Kasumi-1 (cell line): ENCODE measurements at places on chromosomes 5 and 9.

DNA sequence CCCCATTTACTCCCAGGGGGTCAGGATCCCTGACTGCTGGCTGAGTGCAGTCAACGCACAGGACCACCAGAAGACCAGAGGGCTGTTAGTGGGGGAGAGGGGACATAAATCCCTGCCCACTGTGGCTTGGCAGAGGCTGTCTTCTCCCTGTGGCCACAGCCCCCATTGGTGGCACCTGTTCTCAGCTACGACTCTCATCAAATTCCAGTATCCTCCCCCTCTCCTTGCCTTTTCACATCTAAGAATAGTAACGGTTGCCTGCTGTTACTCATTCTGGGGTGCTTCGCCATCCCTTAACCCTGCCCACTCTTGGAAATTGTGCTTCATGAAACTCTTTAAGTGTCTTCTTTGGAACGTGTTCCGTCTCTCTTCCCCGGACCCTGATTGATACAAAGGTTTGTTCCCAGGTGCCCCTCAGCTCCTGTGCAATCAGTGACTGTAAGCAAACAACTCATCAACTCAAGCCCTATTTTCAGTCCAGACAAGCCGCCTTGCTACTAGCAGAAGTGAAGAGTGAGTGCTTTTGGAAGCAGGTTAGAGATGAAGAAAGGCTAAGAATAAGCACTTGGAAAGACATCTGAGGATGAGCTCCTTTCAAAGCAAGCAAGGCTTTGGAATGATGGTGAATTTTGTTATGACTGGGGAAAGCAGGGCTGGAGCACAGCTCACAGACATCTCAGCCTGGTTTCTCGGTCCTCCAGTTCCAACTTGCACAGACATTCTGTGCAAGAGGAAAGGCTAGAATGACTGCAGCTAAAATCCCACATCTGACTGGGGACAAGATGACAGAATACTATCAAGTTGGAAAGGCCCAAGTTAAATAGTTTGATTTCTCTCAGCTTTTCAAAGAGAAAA is 22.9 kb upstream of the DENND1A start:
- no peak for DNase-seq

GRCh38 chr5:88830567-88830966 is 52.4 kb downstream of the MEF2C start:
- no peak for DNase-seq

DNA sequence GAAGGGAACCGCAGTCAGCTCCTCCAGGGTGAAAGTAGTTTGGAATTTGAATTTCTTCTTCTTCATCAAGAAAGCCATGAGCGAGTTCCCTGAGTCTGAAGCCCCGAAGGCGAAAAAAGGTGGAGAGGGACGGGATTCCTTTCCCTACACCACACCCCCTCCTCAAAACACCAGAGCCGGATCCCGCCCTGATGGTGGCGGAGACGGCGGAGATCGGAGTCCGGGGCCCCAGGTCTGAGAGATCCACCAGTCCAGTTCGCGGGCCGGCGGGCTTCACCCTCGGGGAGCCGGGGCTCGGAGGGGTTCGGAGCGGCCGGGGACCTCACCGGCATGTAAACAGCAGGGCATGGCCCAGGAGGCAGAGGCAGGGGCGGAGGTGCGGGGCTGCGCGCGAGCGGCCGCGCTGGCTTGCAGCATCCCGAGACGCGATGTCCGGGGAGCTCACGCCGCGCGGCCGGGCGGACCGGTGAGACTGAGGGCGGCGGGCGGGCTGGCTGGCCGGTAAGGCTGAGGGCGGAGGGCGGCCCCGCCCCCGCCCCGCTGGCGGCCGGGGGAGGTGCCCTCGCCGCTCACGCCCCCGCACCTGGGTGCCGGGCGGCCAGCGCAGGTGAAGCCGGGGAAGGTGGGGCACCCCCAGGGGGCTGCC is 606 bp downstream of the EEIG1 start:
- DNase-seq = peak; percentile 28

DNA sequence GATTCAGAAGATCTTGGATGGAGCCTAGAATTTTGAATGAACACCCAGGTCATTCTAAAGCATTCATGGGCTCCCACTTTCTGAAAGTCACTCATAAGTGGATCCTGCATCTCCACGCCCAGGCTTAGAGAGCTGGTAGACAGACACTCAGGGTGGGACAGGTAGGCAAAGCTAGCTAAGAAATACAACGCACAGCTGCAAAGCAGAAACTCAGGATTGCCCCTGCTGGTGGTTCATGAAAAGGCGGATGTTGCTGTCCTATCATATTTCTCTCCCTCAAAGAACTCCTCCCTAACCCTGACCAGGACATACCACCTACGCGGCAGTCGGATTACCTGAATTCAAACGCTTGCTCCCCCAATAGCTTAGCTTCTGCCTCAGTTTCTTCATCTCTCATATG is 226.5 kb downstream of the GLIS3 start:
- peak; percentile 1 for DNase-seq

GRCh38 chr5:31270396-31270795 is 76.9 kb downstream of the CDH6 start:
- peak; percentile 63 for DNase-seq

- DNase-seq = no peak
Observed at GRCh38 chr5:71651579-71651978, 64.4 kb downstream of the MCCC2 start.

- peak; percentile 60 for DNase-seq
Observed at GRCh38 chr5:114355086-114355830, 6.6 kb upstream of the KCNN2 start.

GRCh38 chr9:116174347-116174746 is 20.8 kb downstream of the PAPPA start:
- DNase-seq = no peak

DNA sequence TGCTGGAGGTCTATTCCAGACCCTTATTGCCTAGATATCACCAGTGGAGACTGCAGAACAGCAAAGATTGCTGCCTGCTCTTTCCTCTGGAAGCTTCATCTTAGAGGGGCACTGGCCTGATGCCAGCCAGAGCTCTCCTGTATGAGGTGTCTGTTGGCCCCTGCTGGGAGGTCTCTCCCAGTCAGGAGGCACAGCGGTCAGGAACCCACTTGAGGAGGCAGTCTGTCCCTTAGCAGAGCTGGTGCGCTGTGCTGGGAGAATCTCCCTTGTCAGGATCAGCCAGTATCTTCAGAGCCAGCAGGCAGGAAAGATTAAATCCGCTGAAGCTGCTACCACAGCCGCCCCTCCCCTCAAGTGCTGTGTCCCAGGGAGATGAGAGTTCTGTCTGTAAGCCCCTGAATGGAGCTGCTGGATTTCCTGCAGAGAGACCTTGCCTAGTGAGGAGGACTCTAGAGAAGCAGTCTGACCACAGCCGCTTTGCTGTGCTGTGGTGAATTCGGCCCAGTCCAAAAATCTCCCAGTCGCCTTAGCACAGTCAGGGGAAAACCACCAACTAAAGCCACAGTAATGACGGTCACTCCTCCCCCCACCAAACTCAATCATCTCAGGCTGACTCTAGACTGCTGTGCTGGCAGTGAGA is 124.1 kb downstream of the JAKMIP2 start:
- DNase-seq = no peak

GRCh38 chr5:133032852-133033742 is 6.7 kb upstream of the ZCCHC10 start:
- DNase-seq = no peak

DNA sequence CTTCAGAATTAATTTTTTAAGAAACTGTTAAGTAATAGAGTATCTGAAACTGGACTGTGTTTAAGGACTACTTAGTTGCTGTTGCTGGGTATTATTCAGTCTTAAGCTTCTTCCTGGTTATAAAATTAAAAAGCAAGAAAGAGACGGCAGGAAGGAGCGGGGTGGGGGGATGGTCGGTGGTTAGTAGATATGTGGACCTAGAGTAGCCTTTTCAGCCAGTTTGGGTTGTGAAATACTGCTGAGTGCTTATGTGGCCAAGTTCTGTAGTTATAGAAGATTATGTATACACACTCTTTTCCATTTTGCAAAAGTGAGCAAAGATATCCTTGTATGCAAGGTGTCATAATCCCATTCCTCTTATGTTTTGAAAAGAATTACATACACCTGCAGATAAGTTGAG is 28.5 kb downstream of the TRIO start:
- no peak for DNase-seq

DNA sequence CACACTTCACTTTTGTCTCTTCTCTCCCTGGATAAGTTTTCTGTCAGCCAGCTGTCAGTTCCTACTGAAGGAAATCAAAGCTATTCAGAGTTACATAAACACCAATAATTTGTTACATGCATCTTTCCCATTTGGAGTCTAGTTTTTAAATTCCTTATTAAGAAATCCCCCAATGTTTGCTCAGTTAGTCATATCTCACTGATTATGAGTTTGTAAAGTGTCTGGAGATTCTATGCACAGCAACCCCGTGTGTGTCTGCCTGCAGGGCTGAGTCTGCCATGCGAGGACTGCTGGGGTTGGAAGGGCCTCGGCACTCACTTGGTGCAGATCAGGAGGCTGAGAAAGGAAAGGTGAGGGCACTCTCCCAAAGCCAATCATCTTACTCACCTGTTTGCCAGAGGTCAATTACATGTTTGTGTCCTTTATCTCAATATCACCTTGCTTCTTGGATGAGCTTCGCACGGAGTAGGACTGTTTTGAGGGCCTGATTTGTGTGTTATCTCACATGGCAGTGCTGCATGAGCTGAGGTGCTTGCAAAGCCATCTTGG is 3.3 kb downstream of the ANKRD34B start:
- no peak for DNase-seq

DNA sequence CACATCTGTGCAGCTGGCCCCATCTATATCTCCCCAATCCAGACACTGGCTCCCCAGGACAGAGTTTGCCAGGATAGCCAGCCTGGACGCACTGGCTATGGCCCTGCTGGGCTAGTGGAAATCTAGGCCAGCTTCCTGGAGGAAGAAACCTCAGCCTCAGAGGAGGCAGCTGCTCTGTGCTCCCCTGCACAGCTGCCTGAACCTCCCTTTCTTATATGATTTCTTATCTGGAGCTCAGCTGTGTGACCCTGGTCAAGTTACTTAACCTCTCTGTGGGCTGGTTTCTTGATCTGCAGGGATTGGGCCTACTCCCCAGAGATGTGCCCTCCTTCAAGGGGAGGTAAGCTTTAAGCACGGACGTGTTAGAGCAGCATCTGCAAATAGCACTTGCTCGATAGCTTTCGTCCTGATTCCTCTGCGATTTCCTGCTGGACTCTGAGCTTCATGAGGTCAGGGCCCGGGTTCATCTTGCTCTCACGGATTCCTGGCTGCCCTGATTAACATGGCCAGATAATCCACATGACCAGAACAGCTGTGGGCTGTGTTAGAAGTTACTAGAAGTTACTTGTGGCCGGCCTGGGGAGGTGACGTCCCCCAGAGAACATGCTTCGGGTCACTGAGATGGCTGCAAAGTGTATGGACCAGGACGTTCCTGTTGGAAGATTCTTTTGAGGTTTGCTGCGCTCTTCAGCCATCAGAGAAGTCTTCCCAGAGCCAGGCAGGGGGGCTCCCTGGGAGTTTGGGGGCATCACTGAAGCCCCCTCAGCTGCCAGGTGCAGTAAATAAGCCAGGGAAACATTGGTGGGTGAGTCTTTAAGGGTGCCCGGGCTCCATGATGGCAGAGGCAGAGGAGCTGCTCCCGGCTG is 14.5 kb downstream of the C9orf50 start:
- DNase-seq = no peak

GRCh38 chr5:66894480-66895240 is 298.5 kb downstream of the MAST4 start:
- no peak for DNase-seq

DNA sequence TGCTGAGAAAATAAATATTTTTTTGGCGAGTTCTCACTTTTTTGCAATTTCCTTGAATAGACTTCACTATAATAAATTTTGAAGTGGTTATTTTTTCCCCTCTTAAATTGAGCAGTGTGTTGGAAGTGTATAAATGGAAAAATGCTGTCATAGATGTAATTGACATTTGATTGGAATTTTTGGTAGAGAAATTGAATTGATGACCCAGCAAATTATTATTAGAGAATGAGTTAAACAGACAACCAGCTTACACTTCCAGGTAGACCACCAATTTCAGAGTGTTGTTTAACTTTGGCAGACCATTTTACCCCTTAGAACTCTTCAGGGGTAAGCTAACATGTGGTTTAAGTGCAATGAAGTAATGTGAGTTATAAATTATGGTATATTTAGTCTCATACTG is 1.9 kb downstream of the FAF2 start:
- DNase-seq = no peak

DNA sequence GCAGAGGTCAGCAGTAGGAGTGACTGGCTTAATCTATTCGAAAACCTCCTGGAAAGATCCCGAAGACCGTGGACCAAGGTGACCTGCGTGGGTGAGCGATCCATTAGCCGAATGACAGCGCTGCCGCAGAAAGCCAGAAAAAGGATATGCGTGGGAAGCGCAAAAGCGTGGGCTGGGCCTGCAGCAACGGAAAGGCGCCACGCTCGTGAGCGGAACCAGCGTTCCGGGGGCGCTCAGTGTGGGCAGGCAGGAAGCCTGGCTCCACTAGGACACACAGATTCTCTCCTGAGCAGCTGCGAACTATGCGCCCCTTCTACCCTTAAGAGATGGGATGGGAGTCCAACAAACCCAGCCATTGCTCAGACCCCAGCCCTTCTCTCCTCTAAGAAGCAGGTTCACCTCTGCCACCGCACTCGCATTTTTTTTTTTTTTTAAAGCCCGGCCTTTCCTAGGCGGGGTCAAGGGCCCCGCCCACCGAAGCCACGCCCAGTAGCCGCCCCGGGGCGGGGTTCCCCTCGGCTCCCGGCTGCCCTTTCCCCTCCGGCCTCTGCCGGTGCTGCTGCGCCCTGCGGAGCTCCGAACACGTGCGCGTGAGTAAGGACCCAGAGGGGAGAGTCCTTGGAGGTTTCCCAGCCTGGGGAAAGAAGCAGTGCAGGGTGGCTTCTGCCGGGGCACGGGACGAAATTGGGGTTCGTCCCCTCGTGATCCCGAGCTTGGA is 19.8 kb upstream of the MATR3 start:
- DNase-seq = peak; percentile 87

DNA sequence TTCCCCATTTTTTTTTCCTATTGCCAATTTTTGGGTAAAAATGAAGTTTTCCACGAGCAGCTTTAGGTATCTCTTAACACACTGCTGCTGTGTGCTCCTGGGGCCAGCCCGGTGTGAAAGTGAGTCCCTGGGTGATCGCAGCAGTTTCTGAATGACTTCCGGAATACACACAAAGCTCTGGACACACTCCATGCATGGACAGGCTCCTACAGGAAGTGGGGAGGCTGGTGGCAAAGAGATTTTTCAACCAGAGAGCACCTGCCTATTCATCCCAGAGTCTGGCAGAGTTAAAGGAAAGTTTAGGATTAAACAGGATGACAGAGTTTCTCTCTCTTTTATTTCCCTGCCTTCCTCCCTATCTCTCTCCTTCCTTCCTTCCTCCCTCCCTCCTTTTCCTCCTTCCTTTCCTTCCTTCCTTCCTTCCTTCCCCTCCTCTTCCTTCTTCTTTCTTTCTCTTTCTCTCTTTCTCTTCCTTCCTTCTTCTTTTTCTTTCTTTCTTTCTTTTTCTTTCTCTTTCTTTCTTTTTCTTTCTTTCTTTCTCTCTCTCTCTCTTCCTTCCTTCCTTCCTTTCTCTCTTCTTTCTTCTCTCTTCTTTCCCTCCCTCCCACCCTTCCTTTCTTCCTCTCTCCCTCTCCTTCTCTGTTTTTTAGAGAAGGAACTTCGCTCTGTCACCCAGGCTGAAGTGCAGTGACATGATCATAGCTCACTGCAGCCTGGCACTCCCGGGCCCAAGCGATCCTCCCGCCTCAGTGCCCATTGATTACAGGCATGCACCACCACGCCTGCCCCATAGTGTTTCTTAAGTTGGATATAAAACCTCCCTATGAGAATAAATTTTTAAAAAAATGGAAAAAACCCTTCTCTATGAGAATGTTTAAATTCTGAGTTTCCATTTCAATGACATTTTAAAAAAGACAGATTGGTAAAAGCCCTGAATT is 38.7 kb upstream of the UBTD2 start:
- no peak for DNase-seq

- DNase-seq = no peak
Observed at GRCh38 chr9:86645303-86645702, 291.1 kb upstream of the TUT7 start.

GRCh38 chr5:93461756-93462155 is 119.3 kb downstream of the NR2F1-AS1 start:
- DNase-seq = no peak
